ENCODE measurements at places on chromosomes 3 and 15. TPM values are rescaled to one million over a fixed set of nuclear protein-coding genes. Genes with fewer than 3 reads are reported as not detected.
A peak's percentile ranks its signal among the peaks of the same experiment; 100 is the strongest.

DNA sequence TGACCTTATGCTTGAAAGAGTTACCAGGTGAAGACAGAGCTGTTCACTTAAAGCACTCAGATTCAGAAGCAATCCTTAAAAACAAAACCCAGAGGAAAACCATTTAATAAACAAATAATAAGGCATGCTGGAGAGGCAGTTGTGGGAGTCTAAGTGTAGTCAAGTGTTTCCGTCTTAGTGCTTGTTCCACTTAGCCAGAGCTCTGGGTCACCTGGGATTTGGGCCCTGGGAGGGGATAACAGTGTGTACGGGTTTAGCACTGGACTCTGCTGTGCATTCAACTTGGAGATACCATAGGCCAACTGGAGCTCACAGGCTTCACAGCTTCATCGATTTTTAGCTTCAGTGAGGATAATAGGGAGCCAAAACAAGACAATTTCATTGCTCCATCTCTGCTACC, 444.6 kb downstream of the CNTN4 start:
- no peaks in the 10 kb centered on the region for H3K36me3 ChIP-seq
- no peak overlapping the region for H3K4me3 ChIP-seq
- no peaks in the 10 kb centered on the region for H3K4me1 ChIP-seq
- no peaks in the 10 kb centered on the region for H3K27me3 ChIP-seq
- DNase-seq: no peak
- no peak overlapping the region for H3K27ac ChIP-seq

GRCh38 chr15:69662645-69663000, 210.0 kb downstream of the RPLP1 start:
- no peak overlapping the region for H3K27ac ChIP-seq
- H3K36me3 ChIP-seq: no peaks in the 10 kb centered on the region
- no peaks in the 10 kb centered on the region for H3K27me3 ChIP-seq
- DNase-seq: no peak
- peaks cover 10% of the 10 kb centered on the region for H3K4me1 ChIP-seq

Gene TLNRD1
- 30.4 TPM for total RNA-seq

GRCh38 chr3:44906997-44907396, 32.6 kb downstream of the TGM4 start:
- no peaks in the 10 kb centered on the region for H3K36me3 ChIP-seq
- no peak for DNase-seq
- no peak overlapping the region for H3K27ac ChIP-seq
- H3K4me1 ChIP-seq: no peaks in the 10 kb centered on the region
- H3K4me3 ChIP-seq: no peak overlapping the region

Gene SLC6A20
- 23.2 TPM for total RNA-seq

Gene GABRR3
- total RNA-seq: not detected

- no peaks in the 10 kb centered on the region for H3K27me3 ChIP-seq
- H3K27ac ChIP-seq: no peak overlapping the region
- DNase-seq: no peak
- no peaks in the 10 kb centered on the region for H3K36me3 ChIP-seq
- H3K4me3 ChIP-seq: no peak overlapping the region
- H3K4me1 ChIP-seq: no peaks in the 10 kb centered on the region
Observed at GRCh38 chr15:71153823-71154524, 38.7 kb downstream of the THSD4 start.

DNA sequence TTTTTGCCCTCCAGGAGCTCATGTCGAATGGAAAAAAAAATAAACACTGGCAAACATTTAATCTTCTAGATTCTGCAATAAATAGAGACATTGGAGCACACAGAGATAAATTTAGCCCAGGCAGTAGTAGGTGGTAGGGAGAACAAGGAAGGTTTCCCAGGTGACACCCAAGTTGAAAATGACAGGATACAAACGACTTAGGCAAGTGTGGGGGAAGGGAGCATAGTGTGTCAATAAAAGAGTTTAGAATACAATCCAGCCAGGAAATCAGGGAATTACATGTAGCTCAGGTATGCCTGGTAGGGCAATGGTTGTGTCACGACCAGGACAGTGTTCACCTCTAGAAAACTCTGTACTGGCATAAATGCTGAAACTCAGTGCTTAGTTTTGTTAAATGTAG, 364.6 kb upstream of the AGTR1 start:
- no peak overlapping the region for H3K4me3 ChIP-seq
- H3K4me1 ChIP-seq: no peaks in the 10 kb centered on the region
- H3K27me3 ChIP-seq: no peaks in the 10 kb centered on the region
- H3K36me3 ChIP-seq: no peaks in the 10 kb centered on the region

GRCh38 chr15:78060232-78060631, 17.3 kb downstream of the TBC1D2B start:
- H3K36me3 ChIP-seq: no peaks in the 10 kb centered on the region
- H3K4me3 ChIP-seq: no peak overlapping the region
- peaks cover 100% of the 10 kb centered on the region for H3K4me1 ChIP-seq
- H3K27me3 ChIP-seq: no peaks in the 10 kb centered on the region
- H3K27ac ChIP-seq: no peak overlapping the region

Gene ETV5
- 18.3 TPM for total RNA-seq

- no peaks in the 10 kb centered on the region for H3K27me3 ChIP-seq
- H3K36me3 ChIP-seq: no peaks in the 10 kb centered on the region
- no peaks in the 10 kb centered on the region for H3K4me1 ChIP-seq
- no peak for DNase-seq
- H3K27ac ChIP-seq: no peak overlapping the region
Observed at GRCh38 chr15:46858150-46858549, 859.2 kb upstream of the SEMA6D start.

DNA sequence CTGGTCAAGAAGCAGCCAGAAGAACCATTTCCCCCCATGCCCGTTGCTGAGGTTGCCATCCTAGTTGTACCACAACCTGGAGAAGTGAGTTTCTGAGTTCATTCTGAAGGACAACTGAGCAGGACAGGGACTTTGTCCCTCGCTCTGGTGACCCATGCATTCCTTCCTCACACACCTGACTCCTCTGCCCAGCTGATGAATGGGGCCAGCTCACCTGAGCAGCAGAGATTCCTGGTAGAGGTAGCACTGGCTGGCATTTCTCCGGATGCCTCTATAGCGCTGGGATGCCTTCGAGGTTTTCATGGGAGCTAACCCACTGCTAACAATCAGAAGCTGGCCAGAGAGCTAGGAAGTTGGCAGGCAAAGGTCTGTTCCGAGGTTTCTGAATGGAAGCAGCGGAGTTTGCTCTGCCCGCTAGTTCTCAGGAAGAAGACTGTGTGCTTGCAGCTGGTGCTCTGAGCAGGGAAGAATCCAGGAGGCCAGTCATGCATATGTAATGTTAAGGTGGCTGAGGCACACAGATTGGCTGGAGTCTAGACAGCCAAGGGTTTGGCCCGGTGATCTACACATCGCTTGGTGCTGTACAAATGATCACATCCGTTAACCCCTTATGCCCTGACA, at the start of gene TMC3:
Gene TMC3, minus strand, starts transcription at position 439 of the 621 bp plus-strand sequence. Its CDS starts 136 bp downstream, at position 303.
- H3K27me3 ChIP-seq: no peaks in the 10 kb centered on the region
- DNase-seq: no peak
- no peaks in the 10 kb centered on the region for H3K4me1 ChIP-seq
- H3K4me3 ChIP-seq: no peak within 1 kb of the TSS
- no peaks in the 10 kb centered on the region for H3K36me3 ChIP-seq

DNA sequence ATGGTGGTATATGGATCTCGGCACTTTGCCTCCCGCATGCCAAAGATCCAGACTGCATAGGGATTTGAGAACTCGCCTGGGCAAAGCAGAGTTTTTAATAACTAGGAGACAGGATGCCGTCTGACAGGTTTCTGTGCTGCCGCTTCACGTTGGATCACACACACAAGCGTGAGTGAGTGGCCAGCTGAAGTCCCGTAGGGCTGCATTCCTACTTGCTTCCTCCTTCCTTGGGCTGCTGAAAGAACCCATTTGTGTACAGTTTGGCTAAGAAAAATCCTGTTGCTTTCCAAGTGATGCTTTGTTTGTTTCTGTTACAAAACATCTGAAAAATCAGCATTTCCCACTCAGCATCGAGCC, 604.3 kb upstream of the CFAP20DC start:
- peaks cover 22% of the 10 kb centered on the region for H3K4me1 ChIP-seq
- no peaks in the 10 kb centered on the region for H3K36me3 ChIP-seq
- H3K27me3 ChIP-seq: no peaks in the 10 kb centered on the region
- peak overlapping the region; percentile 75 for H3K27ac ChIP-seq
- DNase-seq: no peak

Gene TNFAIP8L3
- 12.5 TPM for total RNA-seq

Gene SOX2
- total RNA-seq: 21.3 TPM

- H3K4me3 ChIP-seq: no peak overlapping the region
- H3K27ac ChIP-seq: peak overlapping the region; percentile 88
- peaks cover 49% of the 10 kb centered on the region for H3K4me1 ChIP-seq
- DNase-seq: no peak
Observed at GRCh38 chr3:11640009-11640673, 3.6 kb downstream of the VGLL4 start.

GRCh38 chr3:181554233-181554765, 157.4 kb upstream of the SOX2 start:
- no peaks in the 10 kb centered on the region for H3K4me1 ChIP-seq
- H3K4me3 ChIP-seq: no peak overlapping the region
- no peaks in the 10 kb centered on the region for H3K36me3 ChIP-seq
- H3K27ac ChIP-seq: no peak overlapping the region
- H3K27me3 ChIP-seq: no peaks in the 10 kb centered on the region

Gene VWA5B2
- 0.22 TPM for total RNA-seq

DNA sequence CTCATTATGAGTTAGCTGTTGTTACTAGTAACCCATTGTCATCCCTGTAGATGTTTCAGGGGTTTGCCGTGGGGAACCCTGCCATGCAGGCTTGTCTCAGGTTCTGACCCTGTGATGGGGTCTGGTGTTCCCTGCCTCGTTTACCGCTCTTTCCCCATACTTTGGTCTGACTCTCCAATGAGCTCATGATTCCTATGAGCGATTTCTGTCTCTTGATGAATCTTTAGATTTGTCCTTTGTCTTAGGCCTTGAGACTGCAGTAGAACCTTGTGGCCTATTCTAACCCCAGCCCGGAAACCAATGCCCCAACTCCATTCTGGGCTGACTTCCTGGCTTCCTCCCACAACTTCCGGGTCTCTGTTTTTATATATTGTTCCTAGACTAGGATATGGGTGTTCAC, 11.3 kb upstream of the IQGAP1 start:
- H3K27ac ChIP-seq: no peak overlapping the region
- H3K4me3 ChIP-seq: no peak overlapping the region
- no peaks in the 10 kb centered on the region for H3K36me3 ChIP-seq
- no peak for DNase-seq
- no peaks in the 10 kb centered on the region for H3K4me1 ChIP-seq

DNA sequence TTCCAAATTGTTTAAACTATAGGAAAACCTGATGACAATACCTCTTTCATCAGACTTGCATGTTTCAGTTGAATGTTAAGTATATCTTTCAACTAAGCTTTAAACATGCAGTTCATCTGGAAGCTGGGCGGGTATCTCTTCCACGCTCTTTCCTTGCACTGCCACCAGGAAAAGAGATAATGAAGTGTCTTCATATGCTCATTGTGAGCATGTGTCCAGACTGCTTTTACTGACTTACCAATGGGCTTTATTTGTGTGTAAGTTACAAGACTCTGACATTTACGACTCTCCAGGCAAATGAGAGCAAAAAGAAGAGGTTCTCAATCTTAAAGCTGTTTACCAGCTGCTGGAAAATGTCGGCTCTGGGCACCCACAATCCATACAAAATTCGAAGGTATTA, 52.8 kb downstream of the TMEM212 start:
- H3K36me3 ChIP-seq: no peaks in the 10 kb centered on the region
- DNase-seq: no peak
- H3K4me3 ChIP-seq: no peak overlapping the region
- peaks cover 6% of the 10 kb centered on the region for H3K4me1 ChIP-seq
- no peak overlapping the region for H3K27ac ChIP-seq

DNA sequence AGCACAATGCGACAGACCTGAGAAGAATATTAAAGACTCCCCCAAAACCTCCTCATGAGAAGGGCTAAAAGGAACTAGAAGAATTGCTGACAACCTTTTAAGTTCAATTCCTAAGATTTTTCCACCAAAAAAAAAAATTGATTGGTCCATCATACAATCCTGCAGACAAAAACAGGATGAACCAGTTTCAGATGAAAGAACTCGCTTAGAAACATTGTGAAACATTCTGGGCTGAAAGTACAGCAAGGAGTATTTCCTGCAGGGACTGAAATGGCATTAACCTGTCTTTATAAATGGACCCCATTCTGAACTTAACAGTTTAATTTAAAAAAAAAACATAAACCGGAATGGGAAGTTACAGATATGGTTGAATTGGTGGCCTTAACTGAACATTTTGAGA, 96.0 kb upstream of the FAM174B start:
- no peak overlapping the region for H3K27ac ChIP-seq
- H3K4me1 ChIP-seq: no peaks in the 10 kb centered on the region
- H3K27me3 ChIP-seq: no peaks in the 10 kb centered on the region
- no peak overlapping the region for H3K4me3 ChIP-seq
- DNase-seq: no peak

Gene GP5
- not detected for total RNA-seq

- H3K27ac ChIP-seq: no peak overlapping the region
- no peak overlapping the region for H3K4me3 ChIP-seq
- no peaks in the 10 kb centered on the region for H3K36me3 ChIP-seq
- no peak for DNase-seq
- no peaks in the 10 kb centered on the region for H3K4me1 ChIP-seq
- H3K27me3 ChIP-seq: no peaks in the 10 kb centered on the region
Observed at GRCh38 chr3:145089337-145089736, 1071.6 kb downstream of the PLOD2 start.

- H3K4me1 ChIP-seq: no peaks in the 10 kb centered on the region
- H3K27me3 ChIP-seq: no peaks in the 10 kb centered on the region
- H3K4me3 ChIP-seq: no peak overlapping the region
- H3K36me3 ChIP-seq: no peaks in the 10 kb centered on the region
Observed at GRCh38 chr3:18559331-18559842, 134.2 kb upstream of the SATB1 start.
